ENCODE measurements at places on chromosomes 12 and 14.
A peak's percentile ranks its signal among the peaks of the same experiment; 100 is the strongest.

GRCh38 chr12:16417058-16417457 lies 69.6 kb downstream of the MGST1 start:
- no peak for DNase-seq

- DNase-seq: no peak
These were observed 5.6 kb upstream of the RPAP3 start for GRCh38 chr12:47711448-47711847.

DNA sequence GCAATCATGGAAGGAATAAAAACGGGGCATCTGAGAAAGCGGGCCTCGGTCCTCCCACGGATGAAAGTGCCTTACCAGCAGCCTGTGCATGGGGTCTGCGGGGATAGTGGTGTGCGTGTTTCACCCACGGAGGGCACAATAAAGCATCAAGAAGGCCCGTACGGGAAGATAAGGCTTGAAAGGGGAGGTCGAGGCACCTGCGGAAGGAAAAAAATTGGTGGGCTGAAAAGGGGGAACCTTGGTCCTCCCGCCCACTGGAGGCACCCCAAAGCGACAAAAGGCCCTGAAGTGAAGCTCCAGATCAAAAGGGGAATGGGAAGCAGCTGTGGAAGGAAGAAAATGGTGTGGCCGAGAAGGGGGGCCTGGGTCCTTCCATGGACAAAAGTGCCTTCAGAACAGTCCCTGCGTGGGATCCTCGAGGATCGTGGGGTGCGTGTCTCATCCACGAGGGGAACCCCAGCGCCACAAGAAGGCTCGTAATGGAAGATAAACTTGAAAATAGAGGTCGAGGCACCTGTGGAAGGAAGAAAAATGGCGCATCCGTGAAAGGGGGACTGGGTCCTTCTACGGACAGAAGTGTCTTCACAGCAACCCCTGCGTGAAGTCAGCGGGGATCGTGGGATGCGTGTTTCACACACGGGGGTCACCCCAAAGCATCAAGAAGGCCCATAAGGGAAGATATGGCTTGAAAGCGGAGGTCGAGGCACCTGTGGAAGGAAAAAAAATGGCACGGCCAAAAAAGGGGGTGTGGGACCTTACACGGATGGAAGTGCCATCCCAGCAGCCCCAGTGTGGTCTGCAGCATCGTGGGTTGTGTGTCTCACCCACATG lies 276.9 kb downstream of the ALG10 start:
- no peak for DNase-seq

GRCh38 chr14:71001742-71002141 lies 94.5 kb downstream of the PCNX1 start:
- DNase-seq: no peak

GRCh38 chr12:77122236-77122635 lies 56.9 kb upstream of the E2F7 start:
- no peak for DNase-seq

DNA sequence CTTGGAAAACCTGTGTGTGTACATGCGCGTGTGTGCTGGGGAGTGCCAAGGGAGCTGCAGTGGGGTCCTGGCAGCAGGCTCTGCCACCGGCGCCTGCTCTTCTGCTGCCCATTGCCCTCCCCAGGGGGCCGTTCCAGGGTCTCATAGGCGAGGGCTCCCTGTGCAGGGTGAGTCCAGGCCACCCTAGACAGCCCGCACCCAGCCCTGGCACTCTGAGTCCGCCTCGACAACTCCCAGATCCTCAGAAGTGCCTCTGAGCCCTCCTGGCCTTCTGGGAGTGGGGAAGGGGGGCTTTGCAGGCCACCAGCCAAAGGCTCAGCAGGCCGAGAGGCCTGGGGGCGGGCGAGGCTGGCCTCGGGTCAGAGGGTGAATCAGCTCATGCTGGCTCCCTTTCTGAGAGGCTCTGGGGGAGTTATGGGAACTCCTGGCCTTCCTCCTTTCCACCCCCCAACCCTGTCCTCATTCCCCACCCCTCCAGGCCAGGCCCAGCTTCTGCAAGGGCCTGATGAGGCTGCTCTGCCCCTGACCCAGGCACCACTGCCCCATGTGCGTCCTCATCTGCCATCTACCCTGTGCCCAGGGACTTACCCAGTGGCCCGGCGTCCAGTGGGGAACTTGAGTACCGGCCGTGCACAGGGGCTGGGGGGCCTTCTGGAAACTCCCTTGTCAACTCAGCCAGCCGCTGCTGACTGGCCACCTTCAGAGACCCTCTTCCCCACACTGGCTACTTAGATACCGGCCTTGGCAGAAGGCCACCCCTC lies 2.1 kb upstream of the TEDC1 start:
- no peak for DNase-seq

DNA sequence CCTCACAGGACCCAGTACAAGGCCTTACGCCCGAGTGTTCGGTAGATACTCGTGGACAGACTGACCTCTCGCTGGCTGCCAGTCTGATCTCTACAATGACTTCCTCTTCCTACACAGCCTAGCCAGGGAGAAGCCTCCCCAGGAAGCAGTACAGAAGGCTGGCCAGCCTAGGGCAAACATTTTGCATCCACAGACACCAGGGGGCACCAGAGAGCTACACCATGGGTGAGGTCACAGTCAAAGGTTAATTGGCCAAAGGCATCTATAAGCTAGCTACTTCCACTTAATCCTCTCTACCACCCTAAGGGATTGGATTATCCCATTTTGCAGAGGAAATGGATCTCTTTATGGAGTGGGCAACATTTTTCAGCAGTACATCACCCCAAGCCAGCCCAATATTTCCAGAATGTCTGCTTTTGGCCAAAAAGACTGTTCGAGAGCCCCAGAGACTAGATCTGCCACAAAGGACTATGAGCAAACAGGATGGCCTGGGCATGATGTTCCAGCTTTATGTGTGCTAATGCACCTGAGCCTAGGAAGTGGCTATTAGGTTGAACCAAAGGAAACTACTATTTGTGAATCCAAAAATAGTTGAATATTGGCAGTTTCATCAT lies 14.6 kb upstream of the PNMA1 start:
- DNase-seq: peak; percentile 68

DNA sequence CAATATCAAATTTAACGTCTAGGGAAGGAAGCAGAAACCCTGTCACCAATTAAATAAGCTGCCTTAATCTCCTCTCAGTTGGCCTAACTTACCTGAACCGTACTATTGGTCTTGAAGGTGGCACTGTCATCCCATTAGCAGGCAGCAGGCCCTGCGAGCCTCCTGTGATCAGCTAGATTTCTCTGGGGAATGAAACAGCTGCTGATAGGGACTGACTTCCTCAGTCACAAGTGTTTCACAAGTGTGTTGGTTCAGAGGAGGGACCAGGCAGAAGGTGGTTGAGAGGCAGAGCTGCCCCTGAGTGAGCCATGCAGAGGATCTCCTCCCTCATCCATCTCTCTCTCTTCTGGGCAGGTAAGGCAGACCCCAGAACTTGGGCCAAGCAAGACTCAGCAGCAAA lies 166.8 kb downstream of the DAD1 start:
- DNase-seq: no peak

GRCh38 chr14:75884198-75884611 lies 97.6 kb downstream of the TGFB3 start:
- no peak for DNase-seq

DNA sequence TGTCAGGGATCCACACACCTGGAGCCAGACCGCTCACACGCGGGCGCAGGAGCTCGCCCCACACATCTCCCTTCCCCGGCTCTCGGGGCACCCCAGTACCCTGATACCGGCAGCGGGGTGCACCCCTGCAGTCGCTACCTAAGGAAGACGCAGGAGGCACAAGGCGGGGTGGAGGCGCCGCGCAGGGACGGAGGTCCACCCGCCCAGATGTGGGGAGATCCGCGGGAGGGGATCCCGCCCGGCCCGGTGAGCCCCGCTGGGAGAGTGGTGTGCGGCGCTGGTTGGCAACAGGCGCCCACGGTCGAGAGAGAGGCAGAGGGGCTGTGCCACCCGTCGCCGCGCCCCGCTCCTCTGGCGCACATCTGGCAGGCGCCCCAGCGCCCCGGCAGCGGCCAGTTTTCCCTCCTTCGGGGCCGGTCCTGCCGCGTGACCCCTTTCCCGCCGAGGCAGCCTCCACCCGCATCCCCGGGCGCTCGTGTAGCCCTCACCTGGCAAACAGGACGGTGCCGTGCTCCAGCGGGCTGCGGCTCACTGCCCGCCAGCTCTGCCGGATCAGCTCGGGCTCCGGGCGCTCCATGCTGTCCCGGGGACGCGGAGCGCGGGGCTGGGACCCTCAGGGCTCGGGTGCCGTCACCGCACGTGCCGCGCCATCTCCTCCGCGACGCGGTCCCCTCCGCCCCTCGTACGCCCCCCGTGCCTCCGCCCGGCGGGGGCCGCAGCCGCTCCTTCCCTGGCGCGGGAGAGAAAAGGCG lies 469 bp downstream of the NGB start:
- DNase-seq: no peak

GRCh38 chr12:17148706-17149105 lies 542.7 kb upstream of the LMO3 start:
- no peak for DNase-seq

DNA sequence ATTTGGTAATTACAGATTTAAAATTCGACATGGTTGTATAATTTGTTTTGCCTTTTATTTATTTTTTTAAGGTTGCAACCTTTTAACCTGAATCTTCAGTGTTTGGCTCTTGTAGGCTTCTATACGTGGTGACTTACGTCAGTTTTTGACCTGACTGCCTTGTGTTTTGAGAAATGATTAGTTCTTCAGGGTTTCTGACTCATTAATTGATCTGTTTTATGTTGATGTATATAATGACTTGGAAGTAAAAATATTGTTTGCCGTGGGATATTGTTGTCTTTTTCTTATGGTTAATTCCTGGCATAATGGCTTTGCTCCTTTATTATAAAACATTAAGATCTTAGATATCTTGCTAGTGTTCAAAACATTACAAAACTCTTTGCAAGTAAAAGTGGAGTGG lies 2.5 kb downstream of the RASSF8 start:
- DNase-seq: no peak

- peak; percentile 9 for DNase-seq
These were observed 192.8 kb upstream of the KRR1 start for GRCh38 chr12:75704208-75704607.

GRCh38 chr12:7833831-7834230 lies 38.9 kb downstream of the SLC2A14 start:
- DNase-seq: no peak

- no peak for DNase-seq
These were observed 172.2 kb downstream of the SLC16A7 start for GRCh38 chr12:59768031-59768430.

GRCh38 chr14:20934148-20934762 lies 21.0 kb upstream of the RNASE2 start:
- DNase-seq: no peak

DNA sequence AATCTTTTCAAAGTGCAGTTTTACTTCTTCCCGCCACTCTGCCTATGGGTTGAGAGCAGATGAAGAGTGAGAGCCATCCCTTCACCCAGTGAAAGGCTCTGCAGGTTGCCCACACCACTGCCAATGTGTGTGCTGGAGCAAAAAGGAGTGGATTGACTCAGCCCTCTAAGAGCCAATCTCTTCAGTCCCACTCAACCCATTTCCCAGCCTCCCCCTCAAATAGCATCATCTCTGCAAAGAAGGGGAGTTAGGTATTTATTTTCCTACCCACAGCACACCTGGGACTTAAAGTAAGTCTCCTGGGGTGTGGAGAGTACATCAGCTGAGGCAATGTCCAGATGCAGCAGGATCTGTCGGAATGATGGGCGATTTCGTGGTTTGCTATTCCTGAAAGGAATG lies 15.3 kb downstream of the MAP3K12 start:
- no peak for DNase-seq

DNA sequence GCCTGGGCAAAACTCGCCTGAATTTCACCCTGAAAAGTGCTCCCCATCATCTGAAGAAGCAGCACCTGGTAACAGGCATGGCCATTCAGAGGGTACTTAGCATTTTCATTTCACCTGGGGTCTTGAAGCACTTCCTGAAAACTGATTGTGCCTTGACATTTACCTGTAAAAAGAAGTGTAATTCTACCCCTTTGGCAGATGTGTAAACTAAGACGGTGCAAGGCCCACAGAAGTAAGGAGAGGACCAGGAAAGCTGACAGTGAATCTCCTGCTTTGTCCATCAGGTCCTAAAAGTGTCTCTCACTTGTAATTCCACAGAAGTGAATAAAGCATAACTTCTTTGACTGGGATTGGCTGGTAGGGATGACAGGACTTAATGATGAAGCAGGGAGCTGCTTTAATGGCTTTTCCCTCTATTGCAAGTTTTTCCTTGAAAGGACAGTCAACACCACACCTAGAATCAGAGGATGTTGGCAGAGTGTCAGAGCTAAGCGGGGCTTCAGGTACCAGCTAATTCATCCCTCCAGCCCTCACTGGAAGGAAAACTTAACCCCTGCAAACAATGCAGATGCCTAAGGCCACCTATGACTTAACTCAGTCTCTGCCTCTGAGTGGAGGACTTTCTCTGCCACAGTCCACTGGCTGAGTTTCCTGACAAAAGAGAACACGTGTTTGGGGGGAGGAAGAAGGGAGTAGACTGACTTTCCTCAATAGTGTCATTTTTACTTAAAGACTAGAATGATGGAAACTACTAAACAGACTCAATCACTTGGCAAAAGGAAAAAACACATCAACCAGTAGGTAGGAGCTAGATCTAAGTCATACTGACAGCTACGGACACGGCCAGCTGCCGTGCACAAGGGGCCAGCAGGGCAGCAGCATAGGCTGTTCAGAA lies 74.7 kb downstream of the NUAK1 start:
- DNase-seq: no peak

GRCh38 chr12:44584625-44585024 lies 291.5 kb downstream of the NELL2 start:
- peak; percentile 50 for DNase-seq

GRCh38 chr14:87109271-87109670 lies 883.7 kb downstream of the GALC start:
- DNase-seq: no peak

- peak; percentile 17 for DNase-seq
These were observed 13.5 kb downstream of the DHRS7 start for GRCh38 chr14:60151715-60152114.

- DNase-seq: no peak
These were observed 112.0 kb upstream of the RAP1B start for GRCh38 chr12:68498736-68499135.

- no peak for DNase-seq
These were observed 323.3 kb downstream of the TMEM117 start for GRCh38 chr12:44159216-44159615.

DNA sequence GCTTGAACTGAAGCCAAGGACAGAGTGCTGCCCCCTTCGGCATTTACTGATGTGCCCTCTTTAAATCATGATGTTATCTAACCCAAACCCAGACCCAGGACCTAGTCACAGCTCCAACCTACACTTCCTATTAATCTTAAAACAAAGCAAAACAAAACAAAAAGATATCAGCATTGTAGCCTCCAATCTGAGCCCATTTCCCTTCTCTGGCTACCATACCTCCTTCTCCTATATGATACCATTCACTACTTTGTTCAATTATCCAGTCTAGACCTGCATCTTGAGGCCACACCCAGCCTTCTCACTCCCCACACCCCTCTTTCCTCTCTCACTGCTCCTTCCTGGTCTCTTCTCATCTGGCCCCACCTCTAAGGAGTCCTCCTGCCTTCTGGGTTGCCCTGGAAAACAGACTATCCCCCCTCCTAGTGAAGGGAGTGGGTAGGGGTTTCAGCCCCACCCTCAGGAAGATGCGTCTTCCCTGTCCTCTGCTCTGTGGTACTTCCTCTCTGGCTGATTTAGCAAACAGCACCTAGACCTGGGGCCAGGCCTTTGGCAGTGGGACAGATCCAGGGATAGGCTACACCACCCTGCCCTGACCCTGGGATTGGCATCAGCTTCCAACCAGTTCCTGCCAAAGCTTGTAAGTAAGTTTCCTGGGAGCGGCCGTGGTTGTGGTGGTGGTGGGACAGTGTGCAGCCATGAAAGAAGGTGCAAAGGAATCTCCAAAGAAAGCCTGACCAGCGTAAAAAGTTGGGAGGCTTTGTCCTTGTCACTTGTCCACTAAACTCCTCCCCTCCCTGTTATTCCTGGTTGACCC lies 3.3 kb downstream of the LTB4R start:
- no peak for DNase-seq

- no peak for DNase-seq
These were observed 165.2 kb upstream of the OTX2 start for GRCh38 chr14:56975521-56975920.

All from NCI-H2081 (cell line).